ENCODE measurements at places on chromosomes 1 and 21.

- no peak for DNase-seq
Measured at GRCh38 chr1:5640845-5641244, 351.4 kb downstream of the NPHP4 start.

- no peak for DNase-seq
Measured at GRCh38 chr21:18711662-18712061, 308.1 kb upstream of the TMPRSS15 start.

- DNase-seq = no peak
Measured at GRCh38 chr1:93360111-93360510, 14.4 kb downstream of the DR1 start.

- DNase-seq = no peak
Measured at GRCh38 chr21:29904359-29905282, 35.2 kb downstream of the GRIK1 start.

GRCh38 chr1:171245458-171246064 lies 2.7 kb upstream of the FMO1 start:
- DNase-seq = peak; percentile 30

GRCh38 chr1:223831755-223832636 lies 13.8 kb downstream of the TP53BP2 start:
- DNase-seq = peak; percentile 42

DNA sequence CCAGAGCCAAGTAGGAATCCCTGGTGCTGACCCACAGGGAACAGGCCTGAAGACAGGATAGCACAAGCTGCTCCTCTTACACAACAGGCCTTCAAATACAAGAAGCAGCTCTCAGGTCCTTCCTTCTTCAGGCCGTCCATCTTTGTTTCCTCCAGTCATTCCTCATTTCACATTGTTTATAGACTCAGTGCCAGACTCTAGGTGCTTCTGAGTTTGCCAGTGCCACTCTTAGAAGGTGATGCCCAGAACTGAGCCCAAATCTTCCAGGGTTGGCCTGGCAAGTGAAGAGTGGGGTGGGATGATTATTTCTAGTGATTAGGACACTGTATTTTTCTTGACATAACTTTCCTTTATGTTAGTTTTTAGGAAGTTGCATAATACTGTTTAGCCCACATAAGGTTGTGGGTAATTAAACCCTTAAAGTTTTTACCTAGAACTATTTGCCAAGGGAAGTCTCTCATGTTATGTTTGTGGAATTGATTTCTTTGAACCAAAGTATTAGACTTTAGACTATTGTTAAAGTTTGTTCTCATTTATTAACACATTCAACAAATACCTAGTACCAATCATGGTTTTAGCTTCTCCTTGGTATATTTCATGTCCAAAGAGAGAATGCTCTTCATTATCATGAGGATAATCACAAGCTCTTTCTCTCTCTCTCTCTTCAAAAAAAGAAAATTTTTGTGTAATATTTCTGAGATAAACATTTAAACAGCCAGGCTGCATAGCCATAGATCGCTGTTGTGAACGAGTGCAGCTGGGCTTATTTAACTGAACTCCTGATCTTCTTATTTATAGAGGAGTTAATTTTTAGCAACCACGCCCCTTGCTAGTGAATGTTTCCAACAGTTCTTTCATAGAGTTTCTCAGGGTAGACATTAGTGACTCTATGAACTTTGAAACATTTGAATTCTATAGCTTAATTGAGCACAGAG lies 47.7 kb downstream of the PGM1 start:
- DNase-seq = peak; percentile 52

Measured in inflammatory macrophage (primary cell).